Activated T-helper 1 cell treated with anti-CD3 and anti-CD28 coated beads, Interleukin-2, amount 50 U/mL, for 16 hours (primary cell): ENCODE measurements at places on chromosomes 6 and 20.

- no peak for DNase-seq
These were observed 446.3 kb downstream of the PREX1 start for GRCh38 chr20:48381353-48382120.

GRCh38 chr6:160162030-160162566, 40.5 kb downstream of the SLC22A1 start:
- DNase-seq: no peak

- DNase-seq: no peak
These were observed 70.7 kb downstream of the PDE7B start for GRCh38 chr6:135922174-135922573.

GRCh38 chr20:63709149-63709527, 1.3 kb downstream of the ZGPAT start:
- no peak for DNase-seq

- DNase-seq: peak; percentile 5
These were observed 49.2 kb downstream of the FRK start for GRCh38 chr6:116011520-116011919.

- DNase-seq: no peak
These were observed 32.7 kb upstream of the MAP7 start for GRCh38 chr6:136582711-136583471.

DNA sequence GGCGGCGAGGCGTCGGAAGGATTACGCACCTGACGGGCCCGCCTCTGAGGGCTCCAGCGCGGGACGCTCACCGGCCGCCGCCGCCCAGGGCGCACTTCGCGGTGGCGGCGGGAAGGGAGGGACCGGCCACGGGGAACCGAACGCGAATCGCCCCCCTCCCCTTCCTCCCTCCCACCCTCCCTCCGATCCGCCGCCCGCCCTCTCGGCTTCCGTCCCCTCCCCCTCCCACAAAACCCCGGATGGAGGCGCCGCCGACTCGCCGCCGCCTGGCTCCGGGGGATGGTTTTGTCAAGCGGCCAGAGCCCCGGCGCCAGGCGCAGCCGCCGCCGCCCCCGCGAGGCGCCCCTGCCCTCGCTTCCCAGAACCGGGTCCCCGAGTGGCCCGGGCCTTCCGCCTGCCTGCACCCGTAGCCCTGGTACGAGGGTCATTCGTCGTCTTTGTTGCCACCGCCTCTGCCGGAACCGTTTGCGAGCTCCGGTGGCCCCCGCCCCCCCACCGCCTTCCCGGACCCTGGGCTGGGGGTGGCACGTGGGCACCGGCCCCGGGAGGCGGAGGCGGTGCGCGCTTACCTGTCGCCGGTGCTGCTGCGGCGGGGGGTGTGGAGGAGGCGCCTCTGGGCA, 398 bp downstream of the ZBTB2 start:
- peak; percentile 71 for DNase-seq

DNA sequence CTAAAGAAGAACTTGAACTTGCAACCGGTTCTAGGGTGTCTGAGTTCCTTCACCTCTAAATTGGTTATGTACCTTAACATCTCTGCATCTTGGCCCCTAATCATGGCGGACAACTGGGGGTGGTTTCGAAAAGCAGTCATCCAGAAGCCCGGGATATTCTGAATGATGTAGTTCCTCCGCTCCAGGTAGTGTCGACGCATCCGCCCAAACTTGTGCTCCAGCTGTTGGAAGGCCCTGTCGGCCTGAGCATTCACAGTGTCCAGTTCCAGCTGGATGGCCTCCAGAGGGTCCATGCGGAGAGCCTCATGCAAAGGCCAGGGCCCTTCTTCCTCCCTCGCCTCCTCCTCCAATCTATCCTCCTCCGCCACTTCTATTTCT, 887 bp downstream of the TSPYL1 start:
- DNase-seq: no peak

DNA sequence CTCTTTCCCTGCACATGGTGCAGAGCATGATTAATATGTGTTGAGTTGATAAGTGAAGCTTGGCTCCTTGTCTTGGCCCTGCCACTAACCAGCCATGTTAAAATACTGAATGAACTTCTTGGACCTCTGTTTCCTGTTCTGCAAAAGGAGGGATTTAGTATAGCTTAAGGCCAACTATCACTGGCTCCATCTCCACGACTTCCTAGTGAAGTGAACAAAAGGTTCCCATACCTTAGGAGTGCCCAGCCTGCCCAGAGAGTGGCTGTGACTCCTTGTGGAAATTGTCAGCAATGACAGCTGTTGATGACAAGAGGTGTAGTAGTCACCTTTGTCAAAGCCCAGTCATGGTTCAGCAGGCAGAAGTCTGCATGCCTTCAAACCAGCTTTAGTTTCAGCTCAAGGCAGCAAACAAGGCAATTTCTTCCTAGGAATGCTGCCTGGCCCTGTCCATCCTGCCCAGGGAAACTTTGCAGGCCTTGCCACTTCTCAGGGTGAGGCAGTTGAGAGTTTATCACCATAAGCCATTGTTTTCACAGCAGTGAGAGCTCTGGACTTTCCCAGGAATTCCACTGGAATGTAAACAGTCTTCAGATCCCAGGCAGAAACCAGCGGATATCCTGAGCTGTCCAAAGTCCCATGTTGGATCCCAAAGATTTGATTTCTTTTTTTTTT, 169.7 kb upstream of the TNFAIP3 start:
- no peak for DNase-seq

GRCh38 chr20:37969949-37970855, 63.1 kb downstream of the TTI1 start:
- no peak for DNase-seq

GRCh38 chr20:11777387-11778205, 140.1 kb upstream of the BTBD3 start:
- DNase-seq: no peak

DNA sequence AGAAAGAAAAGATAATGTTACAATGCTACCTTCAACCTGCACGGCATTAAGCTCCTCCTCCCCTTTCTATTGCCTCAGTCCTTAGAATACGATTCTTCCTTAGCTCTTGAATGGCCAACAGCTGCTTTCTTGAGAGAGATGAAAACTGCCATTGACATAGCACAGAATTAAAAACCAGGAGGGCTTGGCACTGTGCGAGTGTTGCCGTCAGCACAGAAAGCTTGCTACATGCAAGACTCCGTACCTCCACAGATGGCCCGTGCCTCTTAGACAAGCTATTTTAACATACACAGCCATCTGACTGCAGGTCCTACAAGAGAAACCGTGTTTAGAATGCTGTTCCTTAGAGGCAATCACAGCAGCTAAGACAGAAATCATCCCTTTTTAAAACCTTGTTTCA, 51.7 kb downstream of the ALDH5A1 start:
- DNase-seq: no peak

DNA sequence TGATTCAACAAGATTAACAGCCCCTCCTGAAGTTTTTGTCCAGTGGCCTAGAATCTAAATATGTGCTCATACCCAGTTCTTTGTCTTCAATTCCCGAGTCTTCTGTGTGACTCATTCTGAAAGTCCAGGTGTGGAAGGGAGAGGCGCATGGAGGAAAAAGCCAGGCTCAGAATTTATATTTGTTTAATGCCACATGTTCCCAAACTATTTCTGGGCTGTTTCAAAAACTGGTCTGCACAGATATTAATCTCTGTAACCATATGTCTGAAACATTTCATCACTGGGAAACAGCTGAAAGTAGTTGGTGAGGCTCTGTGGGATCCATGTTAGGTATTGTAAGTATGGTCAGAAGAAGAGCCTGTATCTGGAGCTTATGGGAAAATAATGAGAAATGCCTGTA, 266.0 kb downstream of the PAX1 start:
- no peak for DNase-seq

GRCh38 chr6:25359891-25360290, 80.7 kb downstream of the CARMIL1 start:
- no peak for DNase-seq

GRCh38 chr20:58897488-58897887, 45.0 kb downstream of the GNAS start:
- no peak for DNase-seq

- DNase-seq: no peak
These were observed 383.5 kb downstream of the FRK start for GRCh38 chr6:115677198-115677597.

DNA sequence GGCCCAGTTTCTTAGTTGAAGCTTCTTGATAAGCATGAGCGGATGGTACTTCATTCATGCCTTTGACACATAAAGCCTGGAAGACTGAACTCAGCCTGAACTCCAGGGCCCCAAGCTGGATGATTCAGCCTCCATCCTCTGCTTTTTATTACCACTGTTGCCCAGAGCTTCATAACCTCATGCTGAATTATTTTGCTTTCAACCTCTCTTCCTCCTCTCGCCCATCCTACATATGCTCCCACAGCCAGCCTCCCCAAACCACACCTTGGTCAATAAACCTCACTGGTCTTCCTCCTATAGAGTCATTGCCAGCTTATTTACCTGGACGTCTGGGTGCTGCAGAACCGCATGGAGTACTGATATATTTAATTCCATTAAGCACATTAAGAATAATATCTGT, 59.4 kb downstream of the SLC35B3 start:
- DNase-seq: no peak

DNA sequence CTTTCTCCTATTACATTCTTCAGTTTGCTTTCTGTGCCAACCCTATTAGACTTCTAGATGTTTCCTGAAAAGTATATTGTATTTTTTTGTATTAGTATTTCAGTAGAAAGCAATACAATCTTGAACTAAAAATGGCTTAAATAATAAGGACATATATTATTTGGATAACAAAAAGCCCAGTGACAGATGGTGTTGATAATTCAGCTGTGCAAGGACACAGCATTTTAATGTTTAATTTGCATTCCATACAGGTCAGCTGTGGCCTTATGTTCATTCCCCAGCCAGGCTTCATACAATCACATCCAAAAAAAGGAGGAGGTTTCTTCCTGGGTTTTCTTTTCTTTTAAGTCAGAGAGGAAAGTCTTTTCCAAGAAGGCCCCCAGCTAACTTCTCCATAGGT, 236.9 kb downstream of the CD109 start:
- no peak for DNase-seq

DNA sequence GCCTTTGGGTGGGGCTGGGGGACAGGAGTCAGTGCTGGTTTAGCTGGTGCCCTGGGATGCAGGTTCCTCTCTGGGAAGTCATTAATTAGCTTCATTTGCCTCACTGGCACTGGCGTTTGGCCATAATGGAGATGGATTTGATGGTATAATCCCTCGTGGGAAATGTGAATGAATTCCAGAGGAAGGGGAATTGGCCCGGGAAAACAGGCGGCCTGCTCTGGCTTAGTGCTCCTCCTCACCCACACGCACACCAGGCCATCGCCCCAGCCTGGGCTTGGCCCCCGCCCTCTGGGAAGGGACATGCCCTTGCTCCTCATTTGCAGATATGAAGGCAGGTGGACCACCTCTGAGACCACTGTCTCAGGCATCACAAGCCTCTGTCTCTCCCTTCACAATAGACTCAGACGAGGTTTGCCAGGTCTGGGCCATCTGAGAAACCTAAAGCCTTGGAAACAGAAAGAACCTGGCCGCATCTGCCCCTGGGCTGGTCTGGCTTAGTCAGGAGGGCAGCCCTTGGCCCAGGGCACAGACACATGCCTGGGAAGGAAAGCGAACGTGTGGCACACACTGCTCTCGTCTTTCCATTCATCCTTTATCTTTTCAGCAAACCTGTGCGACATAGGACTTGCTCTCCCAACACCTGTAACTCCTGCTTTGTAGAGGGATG, 199.2 kb upstream of the CDH4 start:
- no peak for DNase-seq

DNA sequence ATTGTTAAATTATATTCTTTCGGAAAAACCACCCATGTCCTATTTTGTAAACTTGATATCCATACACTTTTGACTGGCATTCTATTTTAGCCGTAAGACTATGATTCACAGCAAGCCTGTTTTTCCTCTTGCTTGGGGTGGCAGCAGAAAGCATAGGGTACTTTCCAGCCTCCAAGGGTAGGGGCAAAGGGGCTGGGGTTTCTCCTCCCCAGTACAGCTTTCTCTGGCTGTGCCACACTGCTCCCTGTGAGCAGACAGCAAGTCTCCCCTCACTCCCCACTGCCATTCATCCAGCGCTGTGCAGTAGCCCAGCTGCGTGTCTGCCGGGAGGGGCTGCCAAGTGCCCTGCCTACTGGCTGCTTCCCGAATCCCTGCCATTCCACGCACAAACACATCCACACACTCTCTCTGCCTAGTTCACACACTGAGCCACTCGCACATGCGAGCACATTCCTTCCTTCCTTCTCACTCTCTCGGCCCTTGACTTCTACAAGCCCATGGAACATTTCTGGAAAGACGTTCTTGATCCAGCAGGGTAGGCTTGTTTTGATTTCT, 2.1 kb upstream of the ESR1 start:
- no peak for DNase-seq

DNA sequence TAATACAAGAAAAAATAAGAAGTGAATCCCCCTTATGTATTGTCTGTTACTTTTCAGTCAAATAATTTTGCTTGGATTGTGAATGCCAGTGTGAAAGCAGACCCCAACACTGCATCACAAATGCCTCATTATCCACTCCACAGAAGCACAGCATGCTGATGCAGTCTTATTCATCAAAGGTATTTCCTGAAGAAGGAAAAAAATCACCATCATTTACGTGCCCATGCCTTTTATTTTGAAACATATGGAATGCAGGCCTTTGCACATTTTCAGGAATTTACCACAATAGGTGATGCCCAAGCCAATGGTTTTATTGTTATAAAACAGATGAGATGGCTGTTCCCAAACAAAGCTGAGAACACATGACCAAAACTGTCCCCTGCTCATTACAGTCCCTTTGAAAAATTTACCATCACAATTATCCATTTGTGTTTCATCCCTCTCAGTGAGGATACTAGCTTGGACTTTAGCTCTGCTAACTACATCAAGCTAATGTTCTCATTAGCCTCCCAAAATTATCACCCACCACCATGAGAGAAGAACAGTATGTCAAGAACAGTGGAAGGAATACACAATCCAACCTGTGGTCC, 180.6 kb upstream of the HTR1E start:
- no peak for DNase-seq

DNA sequence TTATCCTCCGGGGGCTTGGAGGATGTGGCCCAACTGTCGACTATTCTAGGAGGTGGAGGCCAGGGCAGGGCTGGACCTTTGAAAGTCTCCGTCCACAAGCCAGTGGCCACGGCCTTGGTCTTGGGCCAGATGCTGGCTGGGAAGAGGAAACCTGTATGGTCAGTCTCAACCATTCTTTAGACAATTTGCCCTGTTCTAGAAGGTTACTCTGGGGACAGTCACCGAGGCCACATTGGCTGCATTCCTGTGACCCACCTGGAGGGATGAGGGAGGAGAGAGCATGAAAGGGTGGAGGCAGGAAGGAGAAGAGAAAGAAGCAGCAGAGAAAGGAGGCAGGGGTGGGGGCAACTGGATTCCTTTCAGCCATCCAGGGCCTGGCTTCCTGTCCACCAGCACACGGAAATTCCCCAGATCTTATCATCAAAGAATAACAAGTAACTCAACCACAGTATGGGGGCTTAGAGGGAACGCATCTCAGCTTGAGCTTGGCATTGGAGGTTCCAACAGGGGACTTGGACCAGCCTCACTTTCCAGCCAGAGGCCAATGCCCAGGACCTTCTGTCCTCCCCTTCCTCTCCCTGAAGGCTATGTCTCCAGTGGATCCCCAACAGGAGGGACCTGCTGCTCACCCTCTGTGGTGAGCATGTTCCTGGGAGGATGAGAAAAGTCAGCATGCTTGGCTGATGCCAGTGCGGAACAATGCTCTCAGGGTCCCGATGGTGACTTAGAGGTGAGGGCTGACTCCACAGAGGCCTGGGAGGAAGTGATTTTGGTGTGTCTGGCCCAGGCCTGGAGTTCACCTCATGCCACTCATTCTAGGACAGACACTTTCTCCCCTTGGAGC, 30.4 kb downstream of the TGM2 start:
- no peak for DNase-seq

GRCh38 chr6:139395891-139396301, 21.4 kb upstream of the CITED2 start:
- DNase-seq: no peak

GRCh38 chr20:62952968-62953838, 694 bp downstream of the SLC17A9 start:
- DNase-seq: no peak
